T-helper 17 cell (primary cell): ENCODE measurements at places on chromosomes 7 and 10. TPM values are rescaled to one million over a fixed set of nuclear protein-coding genes. Genes with fewer than 3 reads are reported as not detected.

The FAM180A gene
- total RNA-seq: not detected

The VSTM2A gene
- not detected for total RNA-seq

The OR2A42 gene
- 0.07 TPM for total RNA-seq

DNA sequence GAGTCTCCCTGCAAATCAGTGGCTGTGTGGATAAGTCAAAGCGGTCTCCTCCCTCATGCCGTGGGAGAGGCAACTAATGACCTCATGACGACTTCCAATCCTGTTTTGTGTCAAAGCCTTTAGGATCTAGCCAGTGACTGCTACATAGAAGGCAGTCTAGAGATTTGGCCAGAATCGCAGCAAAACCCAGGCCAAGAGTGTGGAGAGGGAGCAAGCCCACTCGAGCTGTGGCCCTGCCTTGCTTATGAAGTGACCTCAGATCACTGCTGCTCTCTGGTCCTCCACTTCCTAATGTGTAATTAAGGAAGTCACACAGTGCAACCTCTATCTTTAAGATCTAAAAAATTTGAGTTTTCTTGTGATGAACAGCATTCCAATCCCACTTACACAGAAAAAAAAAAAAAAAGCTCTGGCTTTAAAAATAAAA lies 296.7 kb upstream of the KLF6 start:
- DNase-seq: no peak

DNA sequence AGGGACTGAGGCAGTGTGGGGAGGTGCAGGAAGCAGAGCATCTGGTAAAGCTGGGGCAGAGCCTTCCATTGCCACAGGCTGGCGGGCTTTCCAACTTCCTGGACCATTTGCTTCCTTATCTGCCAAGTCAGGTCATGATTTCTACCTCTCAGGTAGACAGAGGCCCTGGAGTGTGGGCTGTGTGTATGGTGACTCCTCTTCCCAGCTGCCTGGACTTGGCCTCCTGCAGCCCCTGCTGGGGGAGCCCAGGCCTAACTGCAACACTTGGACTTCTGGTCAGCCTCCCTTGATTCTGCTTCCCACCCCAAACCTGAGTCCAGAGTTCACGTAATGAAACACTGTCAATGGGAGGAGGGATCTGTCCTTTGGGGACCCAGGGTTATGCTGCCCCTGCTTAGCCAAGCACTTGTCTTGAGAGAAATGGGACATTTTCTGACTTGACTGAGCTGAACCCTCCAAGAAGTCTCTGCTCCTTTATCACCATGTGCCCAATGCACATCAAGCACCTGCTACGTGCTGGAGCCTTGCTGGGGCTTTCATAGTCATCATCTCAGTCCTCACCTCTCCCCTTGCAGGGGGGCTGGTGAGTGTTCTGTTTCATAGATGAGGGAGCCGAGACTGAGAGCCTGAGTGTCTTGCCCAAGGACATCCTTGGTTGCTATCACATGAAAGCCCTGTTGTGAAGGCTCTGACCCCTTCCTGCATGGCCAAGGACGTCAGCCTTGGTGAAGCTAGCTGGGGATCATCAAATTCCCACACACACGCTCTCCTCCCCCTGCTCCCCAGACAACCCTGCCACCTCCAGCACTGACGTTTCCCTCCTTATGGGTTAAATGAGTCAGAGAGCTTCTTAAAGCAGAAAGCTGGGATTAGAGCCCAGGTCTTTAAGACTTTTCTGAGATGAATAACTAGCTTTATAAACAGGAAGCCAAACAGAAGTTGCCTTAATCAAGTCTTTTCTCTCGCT lies 3.4 kb downstream of the CLEC2L start:
- DNase-seq: no peak

DNA sequence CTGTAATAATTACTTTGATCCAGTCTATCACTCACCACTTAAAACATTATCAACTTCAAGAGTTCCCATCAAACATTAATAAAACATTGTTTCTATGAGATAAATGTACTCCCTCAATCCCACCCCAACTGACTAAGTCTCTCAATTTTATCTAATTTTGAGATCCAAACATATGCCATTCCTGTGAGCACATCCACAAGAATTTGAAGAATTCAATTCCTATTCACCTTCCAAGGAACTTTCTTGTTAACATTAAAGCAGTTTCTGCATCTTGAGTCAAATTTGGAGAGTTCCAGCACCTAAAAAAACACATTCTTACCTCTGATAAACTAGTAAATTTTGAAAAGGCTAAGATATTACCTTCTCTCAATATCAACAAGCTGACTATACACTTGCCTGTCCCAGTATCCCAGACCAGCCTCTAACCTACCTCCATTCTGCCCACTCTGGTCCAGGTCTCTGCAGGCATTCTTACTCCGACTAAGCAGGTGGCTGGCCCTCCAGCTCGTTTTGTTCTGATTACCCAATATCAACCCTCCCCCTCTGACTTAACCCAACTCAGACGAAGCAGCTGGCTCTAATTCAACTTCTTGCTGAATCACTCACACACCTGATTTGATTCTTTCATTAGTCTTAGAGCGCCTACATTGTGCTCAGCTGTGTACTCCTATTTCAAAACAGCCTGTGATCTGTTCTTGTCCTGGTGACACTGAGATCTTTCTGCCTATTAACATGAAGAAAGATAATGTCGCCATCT lies 275.2 kb downstream of the IPMK start:
- DNase-seq: no peak
